ENCODE measurements at places on chromosomes 12 and 14.
A peak's percentile ranks its signal among the peaks of the same experiment; 100 is the strongest.

- DNase-seq, result no peak
These were observed 155.6 kb downstream of the SLC6A15 start for GRCh38 chr12:84756961-84757360.

GRCh38 chr12:79183926-79184325 lies 319.4 kb downstream of the SYT1 start:
- DNase-seq, result no peak

GRCh38 chr12:105930557-105931503 lies 207.9 kb downstream of the NUAK1 start:
- DNase-seq, result no peak

DNA sequence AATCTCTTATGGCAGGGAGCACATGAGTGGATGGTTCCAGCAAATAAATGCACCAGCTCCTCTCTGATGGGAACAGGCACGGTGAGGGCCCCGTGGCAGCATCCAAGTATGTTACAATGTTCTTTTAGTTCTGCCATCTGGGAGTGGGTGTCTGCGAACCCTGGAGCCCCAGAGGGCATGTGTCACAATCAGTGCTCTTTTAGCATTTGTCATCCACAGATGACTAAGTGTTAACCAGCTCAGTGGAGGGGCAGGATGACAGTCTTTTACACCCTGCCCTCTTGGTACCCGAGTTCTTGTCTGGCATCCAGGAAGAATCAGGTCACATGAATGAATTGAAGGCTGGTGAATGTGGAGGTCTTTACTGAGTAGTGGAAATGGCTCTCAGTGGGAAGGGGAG lies 560.4 kb upstream of the FLRT2 start:
- DNase-seq, result no peak

- no peak for DNase-seq
These were observed 104.7 kb downstream of the VEZT start for GRCh38 chr12:95322326-95322725.

GRCh38 chr12:120662879-120663278 lies 22.5 kb downstream of the CABP1 start:
- DNase-seq, result no peak

DNA sequence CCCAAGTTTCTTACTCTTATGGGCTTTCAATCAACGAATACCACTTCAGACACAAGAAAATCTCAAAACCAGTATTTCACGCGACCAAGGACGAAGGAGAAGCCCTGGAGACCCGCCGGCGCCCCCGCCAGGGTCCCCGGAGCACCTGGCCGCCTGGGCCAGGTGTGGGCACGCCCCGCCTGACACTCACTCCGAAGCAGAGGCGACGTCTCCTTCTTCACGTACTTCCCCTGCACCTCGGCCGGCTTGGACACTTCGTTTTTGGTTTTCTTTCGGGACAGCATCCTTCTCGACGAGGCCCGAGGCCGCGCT lies 466 bp downstream of the SAV1 start:
- no peak for DNase-seq

GRCh38 chr12:46934374-46935111 lies 108.7 kb upstream of the SLC38A4 start:
- DNase-seq, result no peak

DNA sequence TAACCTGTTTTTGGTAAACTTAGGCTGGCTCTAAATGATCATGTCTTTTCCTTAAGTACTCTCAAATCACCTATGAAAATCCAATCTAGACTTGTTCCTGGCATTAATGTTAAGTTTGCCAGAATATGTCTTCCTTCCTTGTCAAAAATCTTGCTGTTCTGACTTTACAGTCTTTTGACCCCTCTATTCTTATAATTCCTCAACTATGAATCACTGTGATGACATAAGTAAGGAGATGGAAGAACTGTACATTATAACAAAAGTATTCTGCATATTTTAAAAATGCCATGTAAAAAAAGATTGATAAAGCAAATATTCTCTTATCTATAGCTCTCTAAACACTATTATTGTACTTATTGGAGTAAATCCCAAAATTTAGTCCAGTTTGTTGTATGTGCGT lies 51.4 kb upstream of the BAZ1A start:
- no peak for DNase-seq

DNA sequence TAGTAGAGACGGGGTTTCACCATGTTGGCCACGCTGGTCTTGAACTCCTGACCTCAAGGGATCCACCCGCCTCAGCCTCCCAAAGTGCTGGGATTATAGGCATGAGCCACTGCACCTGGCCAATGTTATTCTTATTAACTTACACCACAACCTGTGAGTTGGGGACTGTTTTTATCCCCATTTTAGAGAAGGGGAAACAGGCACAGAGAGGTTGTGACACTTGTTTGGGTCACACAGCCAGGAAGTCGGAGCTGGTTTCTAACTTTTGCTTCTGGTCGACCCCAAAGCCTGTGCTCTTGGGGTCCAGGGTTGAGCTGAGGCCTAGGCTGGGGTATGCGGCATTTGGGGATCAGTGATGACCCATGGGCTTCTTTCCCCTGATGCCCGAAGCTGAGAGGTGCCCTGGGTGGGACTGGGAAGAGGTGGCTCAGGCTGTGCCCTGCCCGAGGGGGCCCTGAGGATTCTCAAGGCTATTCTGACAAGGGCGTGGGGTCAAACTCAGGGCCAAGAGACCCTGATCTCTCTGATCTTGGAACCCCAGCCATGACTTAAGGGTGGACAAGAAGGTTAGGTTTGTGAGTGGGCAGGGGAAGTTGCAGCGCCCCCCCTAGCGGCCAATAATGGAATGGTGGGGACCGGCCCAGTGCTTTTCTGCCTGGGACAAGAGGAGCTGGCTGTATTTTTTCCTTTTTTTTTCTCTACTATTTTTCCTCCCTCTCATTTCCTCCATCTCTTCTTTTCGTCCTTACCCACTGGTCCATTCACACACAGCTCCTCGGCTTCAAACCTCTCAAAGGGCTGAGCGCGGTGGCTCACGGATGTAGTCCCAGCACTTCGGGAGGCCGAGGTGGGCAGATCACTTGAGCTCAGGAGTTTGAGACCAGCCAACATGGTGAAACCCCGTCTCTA lies 3.0 kb downstream of the SDSL start:
- no peak for DNase-seq

DNA sequence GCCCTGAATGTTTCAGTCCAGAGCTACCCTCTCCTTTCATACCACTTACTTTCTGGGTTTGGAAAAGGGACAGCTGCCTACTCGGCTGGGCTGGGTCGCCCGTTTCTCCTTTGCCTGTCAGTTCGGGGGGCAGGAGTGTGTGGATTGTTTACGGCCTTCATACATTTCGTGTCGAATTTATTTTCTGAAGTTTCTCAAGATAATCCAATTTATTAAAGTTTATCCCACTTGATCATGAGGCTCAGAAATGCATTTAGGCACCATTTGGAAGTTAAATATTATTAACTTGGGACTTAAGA lies 608 bp downstream of the ZNF410 start:
- DNase-seq, result no peak

GRCh38 chr14:78697341-78697740 lies 527.2 kb downstream of the NRXN3 start:
- no peak for DNase-seq

DNA sequence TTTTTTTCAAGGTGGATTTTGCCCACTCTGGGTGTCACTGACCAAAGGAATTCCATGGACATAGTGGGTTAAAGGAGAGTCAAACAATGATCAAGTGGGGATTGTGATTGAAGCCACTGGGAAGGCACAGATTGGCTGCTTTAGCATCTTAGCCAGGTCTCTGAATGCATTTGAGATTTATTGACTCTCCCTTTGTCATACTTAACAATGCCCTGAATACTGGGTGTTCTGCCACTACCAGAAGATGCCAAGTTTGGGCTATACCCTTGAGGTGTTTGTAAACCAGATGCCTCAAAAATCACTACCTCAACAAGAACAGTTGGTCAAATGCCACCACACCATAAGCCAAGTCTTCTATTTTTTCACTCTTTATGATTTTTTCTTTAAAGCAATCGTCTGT lies 114.8 kb downstream of the GTF2A1 start:
- no peak for DNase-seq

GRCh38 chr12:75322464-75322863 lies 7.7 kb downstream of the CAPS2 start:
- no peak for DNase-seq

DNA sequence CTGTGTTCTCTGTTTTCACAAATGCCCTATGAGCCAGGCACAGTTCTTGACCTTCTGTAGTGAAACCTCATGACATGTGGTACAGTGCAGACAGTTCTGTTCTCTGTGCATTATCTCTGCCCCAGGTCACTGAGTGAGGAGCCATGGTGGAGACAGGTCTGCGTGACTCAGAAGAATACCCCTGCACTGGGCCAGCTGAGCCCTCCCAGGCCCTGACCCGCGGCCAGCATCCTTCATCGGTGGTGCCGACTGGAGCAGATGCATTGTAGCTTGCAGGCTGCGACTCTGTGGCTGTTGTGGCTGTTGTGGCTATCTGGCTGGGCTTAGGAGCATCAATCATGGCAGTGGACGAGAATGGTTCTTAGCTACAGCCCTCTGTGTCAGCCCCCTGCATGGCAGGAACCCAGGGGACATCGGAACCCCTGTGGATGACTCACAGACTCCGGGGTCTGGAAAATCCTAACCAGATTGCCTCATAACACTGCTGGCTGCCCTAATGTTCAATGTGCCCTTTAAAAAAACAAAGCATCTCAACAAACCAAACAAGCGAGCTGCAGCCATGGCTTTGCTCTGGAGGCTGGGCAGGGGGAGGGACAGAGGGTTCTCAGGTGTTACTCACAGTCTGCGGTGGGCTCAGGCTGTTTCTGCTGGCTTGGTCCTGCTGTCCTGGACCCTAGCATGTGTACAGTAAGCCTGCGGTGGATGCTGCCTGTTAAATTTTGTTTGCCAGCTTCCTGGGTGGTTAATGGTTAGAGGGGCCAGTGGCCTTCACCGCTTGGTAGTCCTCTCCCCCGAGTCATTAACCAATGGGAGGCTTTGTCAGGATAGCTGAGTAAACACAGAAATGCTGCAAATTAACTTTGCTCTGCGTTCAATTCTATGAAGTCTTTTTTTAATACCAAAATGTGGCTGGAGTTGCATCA lies at the start of gene SERPINA6:
TSS of gene SERPINA6 (minus strand) at position 689 of the 923 bp plus-strand sequence. CDS start 8,688 bp downstream, outside the sequence.
- no peak for DNase-seq

DNA sequence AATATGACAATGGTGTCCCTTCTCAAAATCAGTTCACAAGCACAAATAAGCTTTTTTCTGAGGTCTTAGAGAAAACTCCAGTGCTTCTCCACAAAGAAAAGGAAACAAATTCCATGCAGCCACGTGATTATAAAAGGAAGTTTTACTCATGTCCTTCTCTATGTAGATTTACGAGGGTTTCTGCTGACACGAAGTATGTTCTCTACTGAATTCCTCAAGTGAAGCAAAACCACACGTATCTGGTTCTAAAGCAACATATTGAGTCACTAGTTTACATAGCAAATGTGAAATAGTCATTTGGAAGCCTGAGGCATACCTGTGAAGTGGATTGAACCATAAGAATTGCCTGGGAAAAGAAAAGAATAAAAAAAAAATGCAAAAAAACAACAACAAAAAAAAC lies 31.9 kb downstream of the BMP4 start:
- DNase-seq, result peak; percentile 54

GRCh38 chr14:75041613-75042012 lies 9.7 kb downstream of the MLH3 start:
- DNase-seq, result peak; percentile 44

DNA sequence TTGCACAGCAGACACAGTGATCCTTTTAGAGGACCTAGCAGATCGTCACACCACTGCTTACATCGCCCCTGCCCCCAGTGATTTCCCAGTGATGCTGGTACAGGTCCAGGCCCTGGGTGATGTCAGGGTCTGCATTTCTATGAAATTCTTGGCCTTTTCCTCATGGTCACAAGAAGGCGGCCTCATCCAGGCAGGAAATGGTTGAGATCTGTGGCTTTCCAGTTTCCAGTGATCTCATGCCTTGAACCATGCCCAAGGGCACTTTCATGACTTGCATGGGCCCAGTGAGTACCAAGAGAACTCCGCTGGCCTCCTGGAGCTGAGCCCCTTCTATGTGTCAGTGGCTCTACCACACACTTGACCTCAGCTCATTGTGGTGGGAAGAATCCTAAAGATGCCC lies 41.9 kb upstream of the BDKRB2 start:
- DNase-seq, result no peak

DNA sequence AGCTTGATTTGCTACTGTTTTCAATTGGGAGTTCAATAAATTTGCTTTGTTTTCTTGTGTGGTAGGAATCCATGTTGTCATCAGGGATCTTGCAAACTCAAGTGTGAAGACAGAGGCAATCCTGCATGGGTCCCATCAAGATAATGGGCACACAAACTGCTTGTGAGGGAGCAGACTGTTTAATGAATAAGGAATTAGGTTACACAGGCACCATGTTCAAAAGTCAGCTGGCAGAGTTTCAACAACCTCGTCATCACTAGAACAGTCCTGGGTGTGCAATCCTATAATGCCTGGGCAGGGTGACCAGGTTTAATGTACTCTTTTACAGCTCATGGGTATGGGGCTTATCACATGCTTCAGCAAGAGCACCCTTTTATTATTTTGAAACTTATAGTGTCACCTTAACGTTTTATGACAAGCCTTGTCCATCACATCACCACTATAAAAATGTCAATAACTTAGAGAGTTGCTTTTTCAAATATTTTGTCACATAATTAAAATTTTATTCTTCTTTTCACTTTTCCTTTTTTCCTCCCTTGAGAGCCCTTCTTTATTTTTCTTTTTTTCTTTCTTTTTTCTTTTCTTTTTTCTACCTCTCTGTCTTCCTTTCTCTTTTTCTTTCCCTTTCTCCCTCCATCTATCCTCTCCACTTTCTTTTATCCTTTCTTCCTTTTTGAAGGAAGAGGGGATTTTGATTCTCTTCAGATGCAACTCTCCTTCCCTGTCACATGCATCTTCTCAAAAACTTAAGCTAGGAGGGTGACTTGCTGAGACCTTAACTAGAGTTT lies 252.2 kb upstream of the ATP2B1 start:
- DNase-seq, result no peak

DNA sequence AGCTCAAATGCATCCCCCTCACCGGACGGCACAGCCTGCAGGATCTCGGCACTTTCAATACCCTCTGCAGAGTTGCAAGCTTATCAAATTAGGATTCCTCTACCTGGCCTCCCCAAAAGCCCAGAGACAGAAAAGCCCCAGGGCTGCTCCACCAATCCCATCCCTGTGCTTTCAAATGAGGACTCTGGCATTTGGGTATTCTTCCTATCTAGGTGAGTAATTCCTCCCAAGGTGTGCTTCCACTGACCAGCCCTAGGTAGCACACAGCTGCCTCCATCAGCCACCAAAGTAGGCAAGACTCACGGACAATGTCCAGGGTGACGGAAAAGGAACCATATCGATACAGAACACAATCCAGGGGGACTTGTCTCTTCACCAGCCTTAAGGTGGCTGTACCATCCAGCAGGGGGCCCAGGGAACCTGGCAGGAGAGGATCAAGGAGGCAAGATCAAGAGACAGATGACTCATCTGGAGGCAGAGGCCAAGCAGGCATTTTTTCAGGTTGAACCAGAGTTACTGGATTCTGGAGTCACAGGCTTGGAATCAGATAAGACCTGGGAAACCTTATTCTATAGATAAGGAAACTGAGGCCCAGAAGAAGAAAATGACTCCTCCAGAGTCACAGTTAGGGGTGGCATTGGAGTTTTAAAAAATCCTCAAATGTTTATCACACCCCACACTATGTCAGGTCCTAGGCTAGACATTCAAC lies 9.9 kb downstream of the PMEL start:
- DNase-seq, result peak; percentile 61

All from SW 1271 (cell line).